ENCODE measurements at places on chromosomes 13 and 19.

- DNase-seq = no peak
These were observed 145.0 kb downstream of the KDM4B start for GRCh38 chr19:5113633-5114586.

DNA sequence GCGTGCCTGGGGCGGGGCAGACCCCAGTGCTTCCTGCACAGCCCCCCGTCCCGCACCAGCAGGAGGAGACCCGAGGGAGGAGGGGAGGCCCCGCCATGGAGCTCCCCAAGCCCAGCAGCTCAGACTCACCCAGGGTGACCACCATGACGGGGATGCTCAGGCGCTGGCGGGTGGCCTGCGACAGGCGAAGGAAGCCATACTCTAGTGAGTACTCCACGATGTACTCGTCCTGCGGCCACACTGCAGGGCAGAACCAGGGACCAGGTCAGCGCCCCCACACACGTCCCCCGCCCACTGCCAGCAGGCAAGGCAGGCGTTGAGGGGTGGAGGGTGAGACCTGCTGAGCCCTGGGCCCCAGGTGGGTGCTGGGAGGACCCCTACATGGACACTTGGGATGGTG lies 8.6 kb downstream of the TMEM259 start:
- no peak for DNase-seq

- DNase-seq = no peak
These were observed 1086.7 kb downstream of the EFNB2 start for GRCh38 chr13:105448811-105449210.

DNA sequence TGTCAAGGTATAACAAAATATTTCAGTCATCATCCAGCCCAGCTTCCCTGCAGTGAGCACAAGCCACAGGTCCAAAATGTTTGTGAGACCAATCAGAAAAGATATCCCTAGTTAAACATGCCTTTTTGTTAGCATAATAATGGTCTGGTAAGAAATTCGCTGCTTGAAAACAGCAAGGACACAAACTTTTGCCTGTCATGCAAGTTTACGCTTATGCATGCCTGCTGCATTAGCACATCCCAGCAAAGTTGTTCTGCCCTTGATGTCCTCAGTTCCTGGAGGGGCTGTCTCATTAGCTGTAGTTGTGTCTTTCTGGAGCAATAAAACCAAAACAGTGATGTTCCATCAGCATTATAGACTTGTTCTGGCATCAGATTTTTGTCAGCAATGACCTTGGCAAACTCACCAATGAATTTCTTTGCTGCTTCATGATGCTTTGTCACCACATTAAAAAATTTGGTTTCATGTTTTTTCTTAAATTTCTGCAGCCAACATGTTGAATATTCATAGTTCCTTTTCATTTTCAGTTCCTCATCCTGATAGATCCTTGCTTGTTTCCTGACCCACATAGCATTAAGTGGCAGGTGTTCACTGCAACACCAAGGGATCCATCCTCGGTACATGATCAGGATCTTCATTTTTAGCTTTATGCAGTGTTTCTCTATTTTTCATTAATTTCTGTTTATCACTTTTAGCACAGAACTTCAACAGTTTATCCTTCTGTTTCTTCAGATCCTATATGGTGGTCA lies 72.0 kb upstream of the GPR183 start:
- no peak for DNase-seq

- DNase-seq = no peak
These were observed 16.4 kb upstream of the TMEM255B start for GRCh38 chr13:113742445-113743120.

- no peak for DNase-seq
These were observed 3.5 kb downstream of the GAMT start for GRCh38 chr19:1397838-1398237.

GRCh38 chr19:50377051-50377461 lies 799 bp downstream of the NR1H2 start:
- no peak for DNase-seq

DNA sequence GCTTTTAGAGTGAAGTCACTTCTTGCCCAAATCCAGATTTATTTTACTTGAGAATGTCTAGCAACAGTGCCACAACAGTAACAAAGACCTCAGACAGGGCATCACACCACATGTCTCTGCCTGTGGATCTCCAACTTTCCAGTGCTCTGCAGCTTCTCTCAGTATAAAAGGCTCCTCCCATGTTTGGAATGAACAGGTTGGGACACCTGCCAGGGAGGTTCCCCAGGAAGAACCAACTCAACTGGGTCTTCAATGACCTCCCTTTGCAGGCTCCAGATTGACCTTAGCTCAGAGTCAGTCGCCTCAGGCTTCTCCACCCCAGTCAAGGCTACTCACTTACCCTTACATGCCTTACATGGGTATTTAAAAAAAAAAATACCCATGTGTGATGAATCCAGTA lies 3.4 kb downstream of the ZNF823 start:
- DNase-seq = no peak

DNA sequence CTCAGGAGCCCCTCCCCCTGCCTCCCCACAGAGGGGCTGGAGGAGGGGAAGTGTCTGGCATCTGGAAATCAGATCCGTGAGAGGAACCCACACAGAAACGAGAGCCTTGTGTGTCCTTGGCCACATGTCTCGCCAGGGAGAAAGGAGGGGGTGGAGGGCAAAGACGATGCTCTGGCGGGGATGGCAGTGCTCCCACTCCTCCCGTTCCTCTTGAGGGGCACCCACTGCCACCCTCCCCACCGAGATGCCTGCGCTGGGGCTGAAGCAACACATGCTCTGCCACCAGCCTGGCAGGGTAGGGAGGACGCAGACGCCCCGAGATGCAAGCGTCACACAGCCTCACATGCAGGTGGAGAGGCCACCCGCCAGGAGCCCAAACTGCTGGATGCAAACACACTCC lies 2.8 kb downstream of the ADGRL1 start:
- DNase-seq = no peak

DNA sequence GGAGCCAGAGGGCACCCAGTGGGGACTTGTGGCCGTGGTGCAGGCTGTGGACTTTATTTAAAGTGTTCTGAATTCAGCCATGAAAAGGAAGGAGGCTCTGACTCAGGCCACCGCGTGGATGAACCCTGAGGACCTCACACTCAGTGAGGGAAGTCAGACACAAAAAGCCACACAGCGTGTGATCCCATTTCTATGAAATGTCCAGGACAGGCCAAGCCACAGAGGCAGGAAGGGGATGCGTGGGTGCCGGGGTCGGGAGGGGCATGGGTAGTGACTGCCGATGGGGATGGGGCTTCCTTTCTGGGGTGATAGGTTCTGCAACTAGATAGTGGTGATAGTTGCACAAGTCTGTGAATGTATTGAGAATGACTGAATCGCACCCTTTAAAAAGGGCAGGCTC lies 8.7 kb upstream of the ZBTB7A start:
- DNase-seq = no peak

- no peak for DNase-seq
These were observed 1.5 kb upstream of the UPF3A start for GRCh38 chr13:114279758-114280355.

GRCh38 chr19:1360126-1360817 lies 23.4 kb upstream of the NDUFS7 start:
- DNase-seq = no peak

- DNase-seq = no peak
These were observed 117.6 kb upstream of the MRI1 start for GRCh38 chr19:13646758-13647157.

GRCh38 chr19:30556230-30556711 lies 184.1 kb downstream of the ZNF536 start:
- DNase-seq = no peak

DNA sequence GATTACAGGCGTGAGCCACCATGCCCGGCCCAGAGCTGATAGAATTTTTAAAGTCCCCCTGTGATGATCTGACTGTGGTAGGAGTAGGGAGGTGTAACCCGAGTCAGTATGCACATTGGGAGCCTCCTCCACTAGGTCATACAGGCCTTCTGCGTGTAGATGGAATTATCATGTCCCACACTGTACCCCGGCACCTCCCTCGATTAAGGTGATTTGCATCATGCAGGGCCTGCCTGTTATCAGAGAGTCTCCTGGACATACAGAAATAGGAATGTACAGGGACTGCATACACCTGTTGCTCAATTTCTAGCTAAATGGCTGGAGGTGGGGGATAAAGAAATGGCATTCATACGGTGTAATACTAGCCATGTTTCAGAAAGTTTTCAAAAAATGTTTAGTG lies 922 bp upstream of the ERVK3-1 start:
- no peak for DNase-seq

GRCh38 chr13:59733744-59734143 lies 430.0 kb downstream of the DIAPH3 start:
- no peak for DNase-seq

DNA sequence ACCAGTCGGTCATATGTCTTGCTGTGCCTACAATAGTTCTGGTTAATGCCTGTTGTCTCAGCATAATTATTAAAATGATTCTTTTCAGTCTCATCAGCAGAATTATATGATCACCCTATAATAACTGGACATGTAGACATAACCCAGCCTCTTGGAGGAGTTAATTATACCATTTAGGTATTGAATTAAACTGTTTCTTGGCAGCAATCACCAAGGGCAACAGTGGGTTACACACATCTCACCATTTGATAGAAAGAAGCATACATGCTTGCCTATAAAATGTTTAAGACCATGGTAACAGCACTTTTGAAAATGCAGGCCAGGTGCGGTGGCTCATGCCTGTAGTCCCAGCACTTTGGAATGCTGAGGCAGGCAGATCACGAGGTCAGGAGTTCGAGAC lies 184.6 kb downstream of the RGCC start:
- DNase-seq = no peak

DNA sequence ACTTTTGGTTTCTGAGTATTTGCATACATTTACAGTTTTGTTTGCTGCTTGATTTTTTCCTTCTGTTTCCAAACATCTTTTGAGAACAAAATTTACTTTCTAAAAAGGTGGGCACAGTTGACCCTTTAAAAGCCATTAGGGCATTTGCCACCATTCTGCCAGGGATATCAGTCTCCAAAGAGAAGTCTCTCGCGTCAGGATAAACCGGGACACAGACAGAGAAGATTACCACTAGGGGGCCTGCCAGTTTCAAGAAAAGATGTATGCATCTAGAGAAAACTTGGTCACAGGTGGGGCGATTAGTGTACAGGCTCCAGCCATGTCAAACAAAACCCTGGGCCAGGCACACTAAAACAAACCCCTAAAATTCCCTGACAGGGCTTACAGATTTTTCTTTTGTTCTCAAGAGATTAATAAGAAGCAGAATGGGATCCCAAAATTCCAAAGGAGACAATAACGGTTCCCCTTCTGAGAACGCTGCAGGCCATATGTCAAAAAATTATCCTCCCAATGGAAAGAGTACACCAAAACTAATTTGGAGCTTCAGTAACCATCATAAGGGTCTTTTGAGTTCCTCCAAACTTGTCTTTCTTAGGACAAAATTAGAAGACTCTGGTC lies 10.7 kb upstream of the PABPC3 start:
- DNase-seq = peak; percentile 2

DNA sequence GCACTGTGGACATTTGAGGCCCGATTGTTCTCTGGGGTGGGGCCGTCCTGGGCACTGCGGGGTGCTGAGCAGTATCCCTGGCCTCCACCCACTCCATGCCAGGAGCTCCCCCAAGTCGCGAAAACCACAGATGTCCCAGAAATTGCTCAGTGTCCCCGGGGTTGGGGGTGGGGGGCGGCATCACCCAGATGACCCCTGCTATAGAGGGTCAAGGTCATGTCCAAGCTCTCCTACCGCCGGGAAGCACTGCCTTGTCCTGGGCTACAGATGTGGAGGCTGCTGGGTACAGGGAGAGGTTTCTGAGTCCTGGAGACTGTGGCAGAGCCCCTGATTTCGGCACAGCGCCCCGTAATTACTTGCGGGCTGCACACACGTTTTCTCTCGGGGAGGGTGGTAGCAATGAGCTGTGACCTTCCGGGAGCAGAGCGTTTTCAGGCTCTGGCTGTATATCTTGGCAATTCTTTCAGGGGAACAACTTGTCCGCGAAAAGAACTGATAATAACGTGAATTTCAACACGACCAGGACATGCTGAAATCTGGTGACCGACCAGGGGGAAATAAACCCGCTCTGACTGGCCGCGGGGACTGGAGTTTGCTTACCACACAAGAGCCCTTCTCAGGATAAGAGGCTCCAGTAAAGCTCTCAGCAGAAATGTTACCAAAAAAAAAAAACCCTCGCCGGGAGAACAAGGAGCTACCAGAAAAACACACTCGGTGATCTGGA lies 68.1 kb downstream of the GNG7 start:
- no peak for DNase-seq

- no peak for DNase-seq
These were observed 16.1 kb downstream of the CEBPG start for GRCh38 chr19:33389421-33390100.

GRCh38 chr19:13920940-13921747 lies 15.1 kb downstream of the CC2D1A start:
- DNase-seq = peak; percentile 29

DNA sequence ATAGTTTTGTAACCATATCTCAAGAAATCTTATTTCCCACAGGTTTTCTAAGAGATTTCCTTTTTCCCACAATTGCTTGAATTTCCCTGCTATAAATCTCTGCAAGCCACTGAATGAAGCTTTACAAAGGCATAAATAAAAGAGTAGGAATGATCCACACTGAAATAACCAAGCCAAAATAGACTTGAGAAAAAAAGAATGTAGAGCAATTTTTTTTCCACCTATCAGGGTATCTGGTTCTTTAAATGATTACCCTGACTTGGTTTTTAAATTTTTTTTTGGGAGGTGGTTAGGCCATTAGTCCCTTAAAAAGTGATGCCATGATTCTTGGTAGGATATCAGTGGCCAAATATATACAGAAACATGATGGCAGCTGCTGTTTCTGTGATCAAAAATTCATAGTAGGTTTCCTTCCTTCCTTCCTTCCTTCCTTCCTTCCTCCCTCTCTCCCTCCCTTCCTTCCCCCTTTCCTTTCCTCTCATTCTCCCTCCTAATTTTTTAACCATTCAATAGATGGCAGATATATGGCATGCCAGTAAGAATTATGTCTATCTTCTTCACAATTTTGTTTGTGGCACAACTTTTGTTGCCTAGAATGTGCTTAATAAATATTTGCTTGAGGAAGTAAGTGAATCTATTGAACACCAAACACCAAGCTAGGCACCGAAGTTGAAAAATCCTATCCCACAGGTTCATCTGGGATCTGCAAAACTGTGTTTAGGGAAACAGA lies 233.7 kb downstream of the LHFPL6 start:
- DNase-seq = no peak

- no peak for DNase-seq
These were observed 43.2 kb downstream of the MLLT1 start for GRCh38 chr19:6236310-6237291.
